ENCODE measurements at places on chromosomes 2 and 18.

DNA sequence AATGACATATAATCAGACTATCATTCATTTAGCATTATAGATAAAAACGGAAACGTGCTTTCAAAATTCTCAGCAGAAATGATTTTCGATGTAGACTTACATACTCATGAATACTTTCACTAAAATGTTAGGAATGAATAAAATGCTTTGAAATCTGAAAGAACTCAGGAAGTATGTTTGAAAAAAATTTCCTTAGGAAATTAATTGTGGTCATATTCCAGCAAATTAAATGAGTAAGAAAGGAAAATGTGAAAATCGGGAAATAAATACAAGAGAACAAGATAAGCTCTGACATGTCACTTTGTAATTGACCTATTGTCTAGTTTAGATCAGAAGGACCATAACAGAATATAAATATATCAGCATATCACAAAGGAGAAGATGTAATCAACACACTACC is 981.0 kb upstream of the CDH2 start:
- no peak for DNase-seq

DNA sequence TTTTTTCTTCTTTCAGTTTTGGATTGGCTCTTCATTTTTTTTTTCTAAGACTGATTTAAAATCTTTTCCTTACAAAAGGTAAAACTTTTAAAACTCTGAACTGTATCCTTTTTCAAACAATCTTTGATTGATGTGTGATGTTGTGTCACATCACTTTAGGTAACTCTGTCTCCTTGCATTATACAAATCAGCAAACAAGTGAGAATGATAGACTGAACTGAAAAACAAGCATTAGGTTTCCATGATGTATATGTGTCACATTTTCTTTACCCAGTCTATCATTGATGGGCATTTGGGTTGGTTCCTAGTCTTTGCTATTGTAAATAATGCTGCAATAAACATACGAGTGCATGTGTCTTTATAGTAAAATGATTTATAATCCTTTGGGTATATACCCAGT is 655.7 kb downstream of the LRRTM4 start:
- no peak for DNase-seq

DNA sequence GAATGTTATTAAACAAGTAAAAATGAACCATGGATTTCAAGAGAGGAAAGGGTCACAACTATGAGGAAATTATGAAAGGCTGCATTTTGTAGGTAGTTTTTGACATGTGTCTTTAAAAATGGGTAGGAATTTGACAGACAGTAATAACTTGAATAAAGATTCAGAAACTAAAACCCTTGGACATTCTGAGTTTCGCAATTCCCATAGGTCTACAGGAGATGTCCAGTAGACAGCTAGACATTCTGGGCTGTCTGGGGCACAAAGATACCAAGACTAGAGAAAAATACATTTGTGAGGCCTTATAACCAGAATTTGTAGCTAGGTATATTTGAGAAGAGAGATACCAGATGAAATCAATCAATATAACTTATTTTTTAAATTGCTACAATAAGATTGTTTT is 42.3 kb downstream of the DNAJC10 start:
- DNase-seq: no peak

DNA sequence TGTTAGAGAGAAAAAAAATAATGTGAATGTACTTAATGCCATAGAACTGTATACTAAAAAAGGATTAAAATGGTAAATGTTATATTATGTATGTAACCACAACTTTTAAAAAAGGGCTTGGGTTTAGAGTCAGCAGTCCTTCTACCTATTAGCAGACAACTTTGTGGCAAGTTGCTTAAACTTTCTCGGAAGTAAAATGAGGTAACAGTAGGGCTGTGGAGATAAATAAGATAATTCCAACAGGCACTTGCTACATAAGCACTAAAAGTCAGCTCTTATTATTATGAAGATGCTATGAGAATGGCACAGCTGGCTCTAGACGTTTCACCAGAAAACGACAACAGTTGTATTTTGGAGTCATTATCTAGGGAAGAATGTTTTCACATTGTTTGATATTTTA is 31.3 kb downstream of the AAK1 start:
- DNase-seq: no peak

DNA sequence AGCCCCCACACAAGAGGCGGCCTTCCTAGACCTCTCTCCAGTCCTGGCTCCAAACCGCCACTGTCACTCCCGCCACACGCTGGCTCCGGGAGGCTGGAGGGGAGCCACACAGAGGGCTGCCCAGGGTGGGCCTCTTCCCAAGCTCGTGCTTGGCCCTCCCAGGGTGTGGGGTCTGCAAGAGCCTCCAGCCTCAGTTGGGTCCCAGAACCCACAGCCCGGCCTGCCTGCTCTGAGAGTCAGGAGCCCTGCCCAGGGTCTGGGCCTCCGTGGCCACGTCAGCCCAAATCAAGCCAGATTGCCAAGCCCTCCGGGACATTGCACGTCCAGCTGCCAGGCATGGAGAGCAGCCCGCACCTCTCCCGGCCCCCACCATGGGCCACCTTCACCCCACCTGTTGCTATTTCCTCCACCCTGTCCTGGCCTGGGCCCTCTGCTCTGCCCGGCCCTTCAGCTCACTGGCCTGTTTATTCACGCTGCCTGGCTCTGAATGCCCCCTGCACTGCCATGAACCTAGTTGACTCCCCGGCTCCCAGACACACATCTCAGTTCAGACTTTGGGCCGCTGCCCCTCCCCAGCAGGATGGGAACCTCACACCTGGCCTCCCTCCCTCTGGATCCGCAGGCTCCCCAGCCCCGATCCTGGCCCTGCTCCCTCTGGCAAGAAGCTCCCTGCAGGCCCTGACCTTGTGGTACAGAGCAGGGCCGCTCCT is 61.0 kb downstream of the BIN1 start:
- DNase-seq: no peak

DNA sequence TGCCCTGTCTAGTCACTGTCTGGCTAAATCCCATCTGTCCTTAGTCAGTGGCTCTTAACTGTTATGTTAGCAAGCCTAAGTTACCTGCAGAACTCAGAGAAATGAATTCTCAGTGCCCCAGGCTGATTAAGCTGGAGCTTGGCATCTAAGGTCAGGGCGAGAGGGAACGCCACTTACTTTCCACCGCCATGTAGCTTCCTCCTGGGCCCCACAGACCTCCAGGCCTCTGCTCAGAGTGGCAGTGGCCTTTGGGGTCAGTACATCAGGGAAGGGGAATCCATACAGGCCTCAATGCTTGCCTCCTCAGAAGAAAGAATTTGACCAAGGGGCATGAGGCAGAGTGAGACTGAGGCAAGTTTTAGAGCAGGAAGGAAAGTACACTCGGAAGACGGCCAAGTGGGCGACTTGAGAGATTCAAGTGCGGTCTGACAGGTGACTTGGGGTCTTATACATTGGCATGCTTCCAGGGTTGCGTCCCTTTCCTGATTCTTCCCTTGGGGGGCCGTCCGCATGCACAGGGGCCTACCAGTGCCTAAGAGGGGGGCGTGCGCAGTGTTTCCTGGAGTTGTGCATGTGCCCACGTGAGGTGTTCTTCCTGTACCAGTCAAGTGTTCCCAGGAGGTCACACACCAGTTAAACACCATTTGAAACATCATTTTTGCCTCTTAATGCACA is 64.1 kb downstream of the EMILIN2 start:
- no peak for DNase-seq

DNA sequence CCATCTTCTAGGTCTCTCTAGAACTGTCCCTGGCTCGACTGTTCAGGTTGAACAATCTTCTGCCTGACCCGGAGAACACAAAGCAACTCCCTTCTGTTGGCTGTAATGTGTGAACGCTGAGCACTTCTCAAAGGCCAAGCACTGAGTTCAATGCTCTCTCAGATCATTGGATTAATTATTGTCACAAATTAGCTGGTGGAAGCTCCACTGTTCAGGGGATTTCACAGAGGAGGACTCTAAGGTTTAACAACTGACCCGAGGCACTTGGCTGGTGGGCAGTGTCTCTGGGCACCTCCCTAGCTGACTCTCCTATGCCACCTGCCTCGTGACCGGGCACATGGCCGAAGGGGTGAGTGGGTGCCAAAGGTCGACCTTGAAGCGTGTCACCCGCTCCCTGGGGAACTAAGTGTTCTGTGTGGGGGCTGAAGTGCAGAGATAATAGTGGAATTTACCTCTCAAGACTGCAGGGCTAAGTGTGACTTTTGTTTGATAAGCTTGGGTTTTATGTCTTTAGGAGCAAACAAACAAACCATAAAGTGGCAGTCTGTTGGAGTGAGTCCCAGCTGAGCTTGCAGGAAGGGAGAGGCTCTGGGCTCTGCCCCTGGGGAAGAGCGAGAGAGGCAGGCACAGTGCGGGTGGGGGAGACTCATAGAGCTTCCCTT is 64.8 kb downstream of the BCL2L11 start:
- DNase-seq: no peak

GRCh38 chr2:201007584-201007998 is 44.1 kb upstream of the ORC2 start:
- DNase-seq: no peak

DNA sequence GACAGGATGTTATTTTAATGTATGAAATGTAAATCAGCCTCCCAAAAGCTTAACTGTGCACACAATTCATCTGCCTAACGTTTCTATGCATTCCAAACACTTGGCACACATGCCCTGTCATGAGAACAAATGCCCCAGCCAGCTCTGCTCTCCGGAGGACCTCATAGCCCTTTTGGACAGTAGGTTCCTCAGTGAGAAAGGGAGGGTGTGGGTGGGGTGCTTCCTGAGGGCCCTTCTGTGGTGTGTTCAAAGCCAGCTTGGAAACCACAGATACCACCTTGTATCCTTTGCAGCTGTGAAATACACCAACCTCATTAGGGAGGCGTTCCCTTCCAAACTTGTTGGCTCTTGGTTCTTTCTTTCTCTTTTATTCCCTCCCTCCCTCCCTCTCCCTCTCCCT is 102.2 kb upstream of the ASB18 start:
- no peak for DNase-seq

DNA sequence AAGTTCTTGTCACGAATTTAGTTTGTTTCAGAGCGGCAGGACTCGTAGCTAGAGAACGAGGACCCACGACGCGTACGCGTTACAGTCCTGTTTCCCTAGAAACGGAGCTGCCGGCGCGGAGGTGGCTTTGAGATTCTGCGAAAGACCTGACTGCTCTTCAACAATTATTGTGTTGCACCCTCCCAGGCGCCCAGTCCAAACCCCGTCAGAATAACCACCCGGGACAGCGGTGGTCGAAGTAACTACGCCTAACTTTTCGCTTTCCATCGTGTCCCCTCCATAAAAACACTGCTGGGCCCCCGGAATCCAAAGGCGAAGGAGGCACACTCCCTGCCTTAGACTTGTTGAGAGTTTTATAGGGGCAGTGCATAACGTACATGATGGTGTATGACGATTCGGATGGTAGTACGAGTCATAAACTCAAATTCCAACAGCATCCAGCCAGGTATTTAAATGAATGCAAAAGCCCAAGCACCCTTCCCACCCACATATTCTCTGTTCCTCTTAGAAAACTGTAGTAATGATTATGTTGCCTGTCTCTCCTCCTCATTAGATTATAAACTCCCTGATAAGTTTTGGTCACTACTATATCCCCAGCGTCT is 651 bp upstream of the STAM2 start:
- no peak for DNase-seq

DNA sequence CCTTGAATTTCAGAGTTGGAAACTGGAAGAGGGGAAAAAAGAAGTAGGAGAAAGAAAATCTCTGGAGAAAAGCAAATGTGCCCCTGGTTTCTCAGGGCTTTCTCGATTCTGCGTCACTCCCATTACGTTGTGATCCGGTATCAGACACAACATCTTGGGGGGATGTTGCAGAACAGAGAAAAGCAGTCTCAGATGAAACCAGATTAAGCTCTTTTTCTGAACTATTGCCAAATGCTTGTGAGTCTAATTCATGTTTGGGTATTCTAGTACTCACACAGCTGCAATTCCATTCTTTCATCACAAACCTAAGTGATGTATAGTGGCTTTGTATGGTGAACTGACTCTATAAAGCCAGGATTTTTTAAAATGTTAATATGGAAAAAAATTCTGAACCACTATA is 233.2 kb downstream of the TCF4 start:
- no peak for DNase-seq

DNA sequence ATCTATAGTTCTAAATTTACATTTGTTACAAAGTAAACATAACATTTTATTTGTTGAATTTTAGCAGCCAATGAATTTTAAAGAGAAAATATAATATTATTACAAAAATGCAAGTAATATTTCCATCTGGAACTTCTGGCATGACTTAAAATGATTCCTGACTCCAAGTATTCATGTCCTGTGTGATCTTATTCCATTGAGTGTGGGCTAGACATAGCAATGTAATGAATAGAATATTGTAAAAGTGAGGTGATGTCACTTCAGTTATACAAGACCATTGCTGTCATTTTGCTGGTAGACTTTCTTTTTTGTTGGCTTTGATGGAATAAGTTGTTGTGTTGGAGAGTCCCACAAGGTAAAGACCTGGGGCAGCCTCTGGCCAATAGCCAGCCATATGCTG is 912.2 kb upstream of the PIK3C3 start:
- DNase-seq: no peak

Measured in activated T-cell treated with anti-CD3 and anti-CD28 coated beads for 24 hours (primary cell).